ENCODE measurements at places on chromosomes 6 and 20.

GRCh38 chr6:22784601-22785410 lies 215.4 kb downstream of the HDGFL1 start:
- no peak for DNase-seq

DNA sequence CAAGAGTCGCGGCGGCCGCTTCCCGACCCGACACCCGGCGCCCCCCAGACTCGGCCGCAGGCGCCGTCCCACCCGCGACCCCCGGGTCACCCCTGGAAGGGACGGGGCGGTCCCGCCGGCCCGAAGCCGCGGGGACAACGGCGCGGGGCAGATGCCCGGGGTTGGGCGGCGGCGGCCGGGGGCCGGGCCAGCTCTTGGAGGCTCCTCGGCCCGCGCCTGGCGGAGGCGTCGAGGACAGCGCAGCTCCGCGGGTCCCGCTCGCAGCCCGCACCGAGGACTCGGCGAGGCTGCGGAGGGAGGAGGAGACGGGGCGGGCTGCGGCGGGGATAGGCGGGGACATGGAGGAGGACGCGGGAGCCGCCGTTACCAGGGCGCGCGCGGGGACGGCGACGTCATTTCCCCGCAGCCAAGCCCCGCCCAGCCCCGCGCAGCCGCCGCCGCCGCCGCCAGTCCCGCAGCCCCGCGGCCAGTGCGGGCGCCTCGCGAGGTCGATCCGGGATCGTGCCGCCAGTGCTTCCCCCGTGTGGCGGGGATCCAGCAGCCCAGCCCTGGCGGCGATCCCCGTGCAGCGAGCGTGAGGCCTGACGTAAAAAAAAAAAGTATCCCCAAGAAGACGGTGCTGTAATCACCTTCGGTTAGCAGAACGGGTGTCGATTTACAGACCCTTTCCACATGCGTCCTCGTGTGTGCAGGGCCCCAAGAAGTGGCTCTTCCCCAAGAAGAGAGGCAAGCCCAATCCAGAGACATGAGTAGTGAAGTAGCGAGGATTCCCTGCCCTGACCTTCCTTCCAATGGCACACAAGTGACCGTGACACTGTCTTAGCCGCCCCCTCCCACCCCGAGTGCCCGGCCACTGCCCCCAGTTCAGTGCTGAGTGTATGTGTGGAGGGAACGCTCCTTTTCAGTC lies at the start of gene FAM184A:
FAM184A (minus strand) TSS at position 289 of the 907 bp plus-strand sequence. CDS start 365 bp downstream, outside the sequence.
- DNase-seq: peak; percentile 83

GRCh38 chr20:20971810-20972209 lies 134.3 kb downstream of the LINC00237 start:
- DNase-seq: no peak

- DNase-seq: no peak
Observed at GRCh38 chr20:8527998-8528723, 396.1 kb downstream of the PLCB1 start.

DNA sequence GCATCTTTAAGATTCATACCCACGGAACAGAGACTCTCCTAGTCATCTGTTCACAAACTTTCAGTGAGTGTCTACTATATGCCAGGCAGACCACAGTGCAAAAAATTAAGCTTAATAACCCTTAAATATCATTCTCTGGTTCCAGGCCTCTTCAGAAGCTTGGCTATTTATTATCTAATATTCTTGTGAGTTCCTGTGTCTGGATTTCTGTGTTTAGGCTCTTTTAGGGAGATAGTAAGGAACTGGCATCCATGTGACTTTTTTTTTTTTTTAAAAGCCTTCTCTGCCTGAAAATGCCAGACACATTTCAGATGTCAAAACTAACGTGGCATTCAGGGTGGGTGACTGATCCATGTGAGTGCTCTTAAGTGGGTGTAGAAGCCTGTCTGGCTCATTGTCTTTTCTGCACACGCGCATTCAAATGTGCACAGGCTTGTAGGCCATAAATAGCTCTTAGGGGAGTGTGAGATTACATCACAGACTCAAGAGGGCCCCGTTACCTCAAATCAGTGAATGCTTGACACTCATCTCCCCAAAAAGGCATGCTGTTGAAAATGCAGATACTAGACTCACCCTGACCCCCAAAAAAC lies 141.9 kb downstream of the GMPR start:
- DNase-seq: no peak

GRCh38 chr6:101393251-101393828 lies at the start of gene GRIK2:
GRIK2 (plus strand) TSS chr6:101393708.
- DNase-seq: no peak

- no peak for DNase-seq
Observed at GRCh38 chr6:139367810-139368351, 6.6 kb downstream of the CITED2 start.

DNA sequence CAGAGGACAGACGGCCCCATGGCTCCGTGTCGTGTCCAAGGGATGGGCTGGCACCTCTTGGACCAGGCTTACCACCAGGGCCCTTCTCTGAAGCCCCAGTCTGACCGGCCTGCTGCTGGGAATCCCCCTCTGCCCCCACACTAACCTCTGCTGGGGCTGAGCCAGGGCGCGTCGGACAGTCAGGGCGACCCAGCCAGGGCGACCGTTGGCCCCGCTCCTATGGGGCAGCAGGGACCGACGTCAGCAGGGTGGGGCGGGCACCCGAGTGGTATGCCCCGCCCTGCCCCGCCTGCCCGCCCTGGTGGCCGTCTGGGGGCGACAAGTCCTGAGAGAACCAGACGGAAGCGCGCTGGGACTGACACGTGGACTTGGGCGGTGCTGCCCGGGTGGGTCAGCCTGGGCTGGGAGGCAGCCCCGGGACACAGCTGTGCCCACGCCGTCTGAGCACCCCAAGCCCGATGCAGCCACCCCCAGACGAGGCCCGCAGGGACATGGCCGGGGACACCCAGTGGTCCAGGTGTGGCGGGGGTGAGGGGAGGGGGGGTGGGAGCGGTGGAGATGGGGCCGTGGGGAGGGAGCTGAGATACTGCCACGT lies at the start of gene SLC17A9:
SLC17A9 (plus strand) TSS at position 337 of the 595 bp plus-strand sequence; CDS start at position 459, 122 bp downstream.
- DNase-seq: peak; percentile 72

GRCh38 chr20:50413088-50413500 lies 97.1 kb upstream of the PTPN1 start:
- DNase-seq: no peak

GRCh38 chr6:13334953-13335352 lies 6.6 kb upstream of the TBC1D7 start:
- DNase-seq: no peak

Data from activated T-cell treated with anti-CD3 and anti-CD28 coated beads, Interleukin-2, amount 50 U/mL, for 24 hours (primary cell).